T-helper 1 cell (primary cell): ENCODE measurements at places on chromosomes 7 and 10.

DNA sequence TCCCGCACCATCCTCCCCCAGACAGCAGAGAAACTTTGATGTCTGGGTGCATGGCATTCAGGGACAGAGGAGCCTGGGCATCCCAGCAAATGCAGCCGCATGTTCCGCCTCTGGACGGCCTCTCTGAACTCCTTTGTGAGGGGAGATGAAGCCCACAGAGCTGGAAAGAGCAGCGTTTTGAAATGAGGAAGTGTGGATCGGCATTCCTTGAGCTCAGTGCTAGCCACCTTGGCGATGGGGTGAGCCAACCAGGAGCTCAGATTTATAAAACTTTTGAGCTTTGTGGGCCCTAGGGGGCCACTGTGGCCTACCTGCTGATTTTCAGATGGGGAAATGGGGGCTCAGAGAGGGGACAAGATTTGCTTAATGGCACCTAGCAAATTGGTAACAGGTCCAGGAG is 126.4 kb upstream of the TCF7L2 start:
- no peak for DNase-seq

GRCh38 chr10:8138471-8138870 is 84.0 kb downstream of the GATA3 start:
- DNase-seq, result no peak

DNA sequence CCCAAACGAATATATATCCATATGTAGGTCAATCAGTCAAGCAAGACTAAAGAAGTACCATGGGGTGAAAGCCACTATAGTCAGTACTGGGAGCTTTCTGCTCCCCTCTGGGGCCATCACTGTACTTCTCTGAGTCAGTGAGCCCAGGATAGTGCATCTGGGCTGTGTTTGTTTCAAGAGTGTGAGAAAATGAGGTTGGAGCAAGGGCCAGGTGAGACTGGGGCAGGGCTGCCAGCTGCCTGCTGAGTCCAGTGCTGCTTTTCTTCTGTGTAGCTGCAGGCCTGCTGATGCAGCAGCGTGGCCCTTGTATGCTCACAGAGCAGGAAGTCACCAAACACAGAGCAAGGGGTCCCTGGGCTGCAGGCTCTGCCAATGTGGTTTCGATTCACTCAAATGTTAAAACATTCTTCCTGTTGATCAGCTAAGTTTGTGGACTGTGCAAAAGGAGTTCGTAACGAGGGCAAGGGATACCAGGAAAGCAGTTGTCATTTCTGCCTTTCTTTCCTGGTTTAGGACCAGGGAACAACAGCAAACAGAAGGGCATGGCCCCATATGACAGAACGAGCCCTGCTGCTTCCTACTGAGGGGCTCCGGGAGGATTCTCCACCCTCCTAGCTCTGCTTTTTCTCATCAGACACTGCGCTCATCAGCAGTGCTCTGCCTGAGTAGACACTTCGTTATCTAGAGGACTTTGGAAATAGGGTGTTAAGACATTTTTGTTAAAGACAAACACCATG is 65.4 kb upstream of the TNS3 start:
- DNase-seq, result no peak

- DNase-seq, result no peak
Measured at GRCh38 chr7:47337531-47337930, 244.4 kb downstream of the TNS3 start.

- DNase-seq, result no peak
Measured at GRCh38 chr10:132058793-132059759, 6.7 kb upstream of the JAKMIP3 start.

DNA sequence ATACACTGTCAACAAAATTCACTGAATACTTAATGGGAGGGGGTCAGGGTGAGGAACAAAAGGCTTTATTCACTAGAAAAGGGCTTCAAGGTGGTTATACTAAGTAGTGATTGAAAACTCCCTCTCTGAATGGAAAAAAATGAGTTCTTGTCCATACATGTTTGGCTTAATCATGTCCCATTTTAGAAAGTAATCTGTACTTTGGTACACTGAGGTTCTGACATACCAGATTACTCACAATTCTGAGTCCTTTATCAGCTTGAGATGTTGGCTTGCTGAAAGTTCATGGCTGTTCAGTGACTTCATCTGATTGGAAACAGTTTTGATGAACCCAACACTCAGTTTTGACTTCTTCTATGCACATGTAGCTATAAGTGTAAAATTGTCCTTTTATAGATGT is 12.8 kb upstream of the NOBOX start:
- no peak for DNase-seq

GRCh38 chr10:78381107-78381506 is 347.4 kb downstream of the RPS24 start:
- no peak for DNase-seq

DNA sequence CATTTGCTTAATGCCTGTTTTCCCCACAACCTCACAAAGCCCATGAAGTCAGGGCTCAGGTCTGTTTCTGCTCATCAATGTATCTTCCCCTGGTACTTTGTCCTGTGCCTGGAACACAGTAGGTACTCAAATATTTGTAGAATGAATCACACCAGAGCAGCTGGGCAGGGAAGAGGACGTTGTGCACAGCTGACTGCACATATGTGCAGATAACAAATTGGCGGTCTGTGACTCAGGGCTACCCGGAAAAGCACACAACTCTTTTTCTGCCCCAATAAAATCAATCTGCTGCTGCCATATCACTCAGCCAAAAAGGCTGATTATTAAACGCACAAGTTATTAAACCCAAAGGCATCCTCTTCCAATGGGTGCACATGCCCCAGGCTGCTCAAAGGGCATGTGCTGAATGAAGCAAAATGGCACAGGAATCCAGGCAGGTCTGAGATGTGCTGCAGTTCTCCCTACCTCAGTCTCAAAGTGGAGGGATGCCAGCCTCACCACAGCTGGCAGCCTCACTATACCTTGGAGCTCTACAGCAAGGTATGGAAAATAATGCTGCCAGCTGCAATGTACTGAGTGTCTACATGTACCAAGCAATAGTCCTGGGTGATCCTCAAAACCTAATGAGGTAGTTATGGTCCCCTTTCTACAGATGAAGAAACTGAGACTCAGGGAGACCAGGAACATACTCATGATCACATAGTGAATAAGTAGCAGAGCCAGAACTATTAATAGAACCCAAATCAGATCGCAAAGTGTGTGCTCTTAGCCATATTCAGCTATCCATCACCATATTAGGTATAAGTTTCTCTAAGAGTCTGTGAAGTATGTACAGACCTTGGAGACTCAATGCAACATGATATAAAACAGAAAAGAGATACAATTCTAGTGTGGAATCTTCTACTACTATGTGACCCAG is 43.4 kb downstream of the SORBS1 start:
- no peak for DNase-seq

DNA sequence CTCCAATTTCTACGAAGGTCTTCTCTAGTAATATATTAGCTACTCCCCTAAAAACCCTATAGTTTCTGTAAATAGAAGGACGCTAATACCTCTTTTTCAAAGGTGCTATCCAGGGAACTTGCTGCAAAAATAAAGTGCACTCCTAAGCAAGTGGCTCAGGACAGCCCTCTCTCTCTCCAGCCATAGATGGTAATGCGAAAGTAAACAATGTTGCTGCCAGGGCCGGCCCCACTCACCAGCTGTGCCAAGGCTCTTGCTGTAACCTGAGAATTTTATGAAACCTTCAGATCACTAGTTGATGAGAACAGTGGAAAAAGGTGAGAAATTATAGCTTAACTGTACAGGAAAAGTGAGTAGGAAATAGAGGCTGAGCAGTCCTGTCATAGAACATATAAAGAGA is 10.9 kb upstream of the TAS2R39 start:
- DNase-seq, result no peak

DNA sequence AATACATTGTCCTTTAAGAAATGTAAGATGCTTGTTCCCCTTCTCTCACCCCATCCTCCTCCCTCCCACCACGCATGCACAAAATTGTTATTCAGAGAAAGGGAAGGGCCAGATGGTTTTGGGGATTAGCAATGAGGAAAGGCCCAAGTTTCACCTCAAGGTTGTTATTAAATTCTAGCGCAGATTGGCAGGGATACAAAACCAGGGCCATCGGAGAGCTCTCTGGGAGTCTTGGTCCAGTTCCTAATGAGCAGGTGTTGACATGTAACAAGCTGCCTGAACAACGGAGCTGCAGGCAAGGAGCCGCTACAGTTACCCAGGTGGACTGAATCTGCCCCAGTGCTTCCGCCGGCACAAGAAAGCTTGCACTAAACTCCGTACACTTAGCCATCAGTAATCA is 9.7 kb upstream of the ANK3 start:
- no peak for DNase-seq

DNA sequence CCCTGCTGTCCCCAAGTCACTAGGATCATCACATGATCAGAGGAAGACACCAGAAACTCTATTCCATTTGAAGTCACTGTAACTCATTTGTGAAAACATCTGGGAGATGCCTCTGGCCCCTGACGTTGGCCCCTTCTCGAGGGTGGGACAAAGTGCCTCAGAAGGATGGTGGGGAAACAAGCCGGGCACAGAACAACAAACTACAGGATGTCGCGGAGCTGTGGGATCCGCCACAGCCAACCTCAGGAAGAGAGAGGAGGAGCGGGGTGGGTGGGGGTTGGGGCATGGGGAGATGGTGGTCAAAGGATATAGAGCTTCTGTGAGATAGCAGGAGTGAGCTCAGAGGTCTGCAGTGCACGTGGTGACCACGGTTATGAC is 265.6 kb upstream of the TCERG1L start:
- no peak for DNase-seq

DNA sequence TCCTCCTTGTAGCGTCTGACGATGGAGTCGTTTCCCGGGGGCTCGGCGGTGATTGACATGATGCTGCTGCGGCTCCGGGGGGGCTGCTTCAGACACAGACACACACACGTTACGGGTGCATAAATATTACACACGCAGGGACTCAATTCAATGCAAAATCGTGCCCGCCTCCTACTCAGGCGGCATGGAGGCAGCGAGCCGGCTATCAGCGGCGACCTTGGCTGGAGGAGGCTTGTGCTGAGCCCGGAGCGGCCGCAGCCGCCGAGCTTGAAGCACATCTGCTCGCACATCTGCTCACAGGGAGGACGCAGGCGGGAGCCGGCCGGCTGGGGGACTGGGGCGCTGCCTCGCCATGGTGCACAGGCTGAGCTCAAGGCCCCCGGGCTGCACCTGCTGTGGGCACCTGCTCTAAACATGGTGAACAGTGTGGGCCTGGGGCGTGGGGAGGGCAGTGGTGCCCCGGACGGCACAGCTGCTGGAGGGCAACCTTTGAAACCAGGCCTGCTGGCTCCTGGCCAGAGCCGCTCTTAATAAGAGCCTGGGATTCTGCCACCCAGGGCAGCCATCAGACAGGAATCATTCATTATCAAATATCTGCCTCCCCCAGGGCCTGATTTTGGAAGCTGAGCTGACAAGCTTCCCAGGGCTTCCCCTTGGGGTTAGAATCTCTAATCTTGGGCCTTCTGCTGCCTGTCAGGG is 84.7 kb upstream of the GNA12 start:
- DNase-seq, result no peak

GRCh38 chr10:3668276-3668965 is 116.6 kb downstream of the KLF6 start:
- peak; percentile 59 for DNase-seq

DNA sequence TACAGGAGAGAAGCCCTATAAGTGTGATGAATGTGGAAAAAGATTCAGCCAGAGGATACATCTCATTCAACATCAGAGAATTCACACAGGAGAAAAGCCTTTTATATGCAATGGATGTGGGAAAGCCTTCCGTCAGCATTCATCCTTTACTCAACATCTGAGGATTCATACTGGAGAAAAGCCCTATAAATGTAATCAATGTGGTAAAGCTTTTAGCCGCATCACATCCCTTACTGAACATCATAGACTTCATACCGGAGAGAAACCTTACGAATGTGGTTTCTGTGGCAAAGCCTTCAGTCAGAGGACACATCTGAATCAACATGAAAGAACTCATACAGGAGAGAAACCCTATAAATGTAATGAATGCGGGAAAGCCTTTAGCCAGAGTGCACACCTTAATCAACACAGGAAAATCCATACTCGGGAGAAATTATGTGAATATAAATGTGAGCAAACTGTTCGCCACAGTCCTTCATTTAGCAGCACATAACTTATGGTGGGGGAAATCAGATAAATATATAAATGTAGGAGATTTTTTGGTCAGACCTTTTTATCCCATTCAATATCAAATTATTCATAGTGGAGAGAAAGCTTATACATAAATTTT is 12.1 kb upstream of the MRPS17 start:
- no peak for DNase-seq

- no peak for DNase-seq
Measured at GRCh38 chr10:119211625-119212441, 4.5 kb downstream of the GRK5 start.

DNA sequence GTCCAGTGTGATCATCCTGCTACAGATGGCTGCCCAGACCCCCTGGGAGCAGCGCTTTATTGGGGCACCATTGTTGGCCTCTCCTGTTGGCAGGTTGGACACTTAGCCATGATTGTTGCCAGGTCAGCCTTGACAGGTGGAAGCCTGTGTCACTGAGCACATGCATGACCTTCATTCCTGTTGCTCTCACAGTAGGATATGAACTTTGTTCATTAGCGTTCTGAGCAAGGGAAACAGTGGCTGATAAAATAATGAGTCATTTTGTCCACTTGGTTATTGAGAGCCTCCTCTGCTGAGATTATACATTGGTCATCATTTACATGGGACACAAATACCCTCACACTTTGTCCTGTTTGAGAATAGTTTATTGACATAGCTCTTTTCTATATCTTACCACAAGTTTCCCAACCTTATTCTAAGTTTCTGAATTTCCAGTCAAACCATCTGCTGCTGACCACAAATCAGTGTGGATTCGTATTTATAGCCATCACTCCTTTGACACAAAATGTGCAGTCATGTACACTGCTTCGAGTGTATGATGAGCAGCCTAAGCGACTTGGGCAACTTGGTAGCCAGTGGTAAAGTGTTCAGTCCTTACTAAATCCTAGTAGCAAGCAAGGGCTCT is 102.6 kb downstream of the TPST1 start:
- DNase-seq, result no peak

DNA sequence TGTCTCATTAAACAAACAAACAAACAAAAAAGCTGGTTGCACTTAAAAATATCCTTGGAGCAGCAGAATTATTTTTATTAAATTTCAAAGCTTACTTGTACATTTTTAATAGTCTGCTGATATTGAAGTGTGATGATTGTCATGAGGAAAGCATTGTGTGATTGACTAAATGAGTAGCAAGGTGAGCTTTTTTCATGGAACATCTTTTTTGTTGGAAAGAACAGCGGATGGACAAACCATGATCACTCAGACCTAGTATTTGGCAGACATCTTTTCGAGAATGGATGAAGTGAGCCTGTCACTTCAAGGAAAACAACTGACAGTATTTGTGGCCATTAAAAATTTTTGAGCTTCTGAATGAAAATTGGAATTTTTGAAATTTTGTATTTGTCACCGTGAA is 5.7 kb upstream of the CALML3 start:
- DNase-seq, result no peak
